Activated naive CD4-positive, alpha-beta T cell treated with anti-CD3 and anti-CD28 coated beads, Interleukin-2, amount 10 ng/mL, durations not matched to agents 7 days and 5 days (primary cell): ENCODE measurements at places on chromosomes 3 and 15.

- DNase-seq = no peak
These were observed 15.8 kb upstream of the SLC27A2 start for GRCh38 chr15:50166216-50166615.

DNA sequence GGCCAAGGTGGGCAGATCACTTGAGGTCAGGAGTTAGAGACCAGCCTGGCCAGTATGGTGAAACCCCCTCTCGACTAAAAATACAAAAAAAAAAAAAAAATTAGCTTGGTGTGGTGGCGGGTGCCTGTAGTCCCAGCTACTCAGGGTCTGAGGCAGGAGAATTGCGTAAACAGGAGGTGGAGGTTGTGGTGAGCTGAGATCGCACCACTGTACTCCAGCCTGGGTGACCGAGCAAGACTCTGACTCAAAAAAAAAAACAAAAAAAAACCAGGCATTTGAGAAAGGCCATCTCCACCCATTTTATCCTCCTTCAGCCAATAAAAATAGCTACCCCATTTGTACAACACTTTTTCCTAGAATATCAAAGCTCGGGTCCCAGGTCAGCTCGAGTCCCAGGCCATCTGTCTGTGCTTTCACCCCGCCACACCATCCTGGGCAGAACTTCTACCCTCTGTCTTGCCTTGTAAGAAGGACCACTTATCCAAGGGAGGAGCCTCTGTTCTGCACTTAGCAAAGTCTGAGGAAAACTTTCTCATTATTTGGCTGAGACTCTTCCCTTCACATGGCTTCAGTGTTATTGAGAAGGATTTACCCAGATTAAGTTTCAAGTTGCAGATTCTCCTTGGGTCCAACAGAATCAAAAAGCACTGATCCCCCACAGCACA is 99.1 kb downstream of the MESD start:
- no peak for DNase-seq

- peak; percentile 74 for DNase-seq
These were observed 9.4 kb downstream of the SLC51B start for GRCh38 chr15:65054333-65055200.

DNA sequence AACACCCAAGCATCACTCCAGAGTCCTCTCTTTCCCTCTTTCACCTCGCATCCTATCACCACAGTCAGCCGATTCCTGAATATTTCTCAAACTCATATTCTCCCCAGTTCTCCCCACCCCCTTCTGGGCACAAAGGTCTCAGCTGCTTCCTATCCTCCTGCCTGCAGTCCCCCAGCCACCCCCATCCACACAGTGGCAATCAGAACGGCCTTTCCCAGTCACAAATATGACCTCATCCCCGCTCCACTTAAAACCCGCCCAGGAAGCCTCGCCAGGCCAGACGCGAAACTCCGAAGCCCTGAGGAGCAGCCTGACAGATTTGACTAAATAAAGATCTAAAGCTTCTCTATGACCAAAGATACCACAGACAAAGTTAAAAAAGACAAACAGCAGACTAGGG is 49.9 kb upstream of the LINGO1 start:
- DNase-seq = no peak
